Activated CD8-positive, alpha-beta memory T cell treated with anti-CD3 and anti-CD28 coated beads for 36 hours (primary cell): ENCODE measurements at places on chromosomes 7 and 10. TPM values are rescaled to one million over a fixed set of nuclear protein-coding genes. Genes with fewer than 3 reads are reported as not detected.

Gene PAX4
- not detected for total RNA-seq

Gene AZGP1
- not detected for total RNA-seq

Gene ZKSCAN5
- total RNA-seq = 8.6 TPM

Gene PROSER2
- total RNA-seq = 1.4 TPM

Gene ANXA8
- not detected for total RNA-seq

Gene MPP7
- total RNA-seq = 5.8 TPM

Gene CHRM2
- total RNA-seq = not detected

Gene BMPER
- not detected for total RNA-seq

Gene MLXIPL
- total RNA-seq = not detected

Gene FKBP9
- total RNA-seq = not detected

Gene EPC1
- 24.4 TPM for total RNA-seq

Gene ZNF248
- total RNA-seq = 7.7 TPM

Gene LLCFC1
- total RNA-seq = not detected

Gene NKX1-2
- not detected for total RNA-seq

Gene TDRD1
- total RNA-seq = 0.27 TPM

Gene ANKRD2
- total RNA-seq = not detected

Gene SLC16A9
- total RNA-seq = 0.67 TPM

Gene ZNF804B
- not detected for total RNA-seq

Gene BEND7
- total RNA-seq = 0.19 TPM

Gene SFTPA1
- not detected for total RNA-seq

Gene NRCAM
- total RNA-seq = 0.34 TPM

Gene GBX1
- not detected for total RNA-seq
